ENCODE measurements at places on chromosomes 6 and 20.

GRCh38 chr20:5000263-5001173 is 792 bp downstream of the SLC23A2 start:
- H3K27ac ChIP-seq: no peak overlapping the region
- no peaks in the 10 kb centered on the region for H3K36me3 ChIP-seq
- no peak for DNase-seq

DNA sequence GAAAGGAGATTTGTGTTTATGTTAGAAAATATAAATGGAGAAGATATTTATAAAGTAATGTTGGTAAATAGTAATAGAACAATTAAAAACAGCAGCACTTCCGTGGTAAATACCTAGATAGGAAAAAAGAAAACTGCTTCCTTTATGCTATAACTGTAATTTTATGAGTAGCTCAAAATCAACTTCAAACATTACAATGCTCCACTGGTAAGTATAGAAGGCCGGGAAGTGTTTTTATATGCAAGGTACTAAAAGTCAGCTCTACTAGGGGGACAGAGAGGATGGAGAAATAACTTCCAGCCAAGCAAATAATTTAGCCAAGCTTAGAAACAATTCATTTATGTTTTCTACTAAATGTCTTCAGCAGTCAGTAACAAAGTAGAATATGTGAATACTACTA is 56.7 kb downstream of the ARHGAP18 start:
- no peak for DNase-seq
- H3K4me1 ChIP-seq: no peaks in the 10 kb centered on the region
- no peak overlapping the region for H3K4me3 ChIP-seq

DNA sequence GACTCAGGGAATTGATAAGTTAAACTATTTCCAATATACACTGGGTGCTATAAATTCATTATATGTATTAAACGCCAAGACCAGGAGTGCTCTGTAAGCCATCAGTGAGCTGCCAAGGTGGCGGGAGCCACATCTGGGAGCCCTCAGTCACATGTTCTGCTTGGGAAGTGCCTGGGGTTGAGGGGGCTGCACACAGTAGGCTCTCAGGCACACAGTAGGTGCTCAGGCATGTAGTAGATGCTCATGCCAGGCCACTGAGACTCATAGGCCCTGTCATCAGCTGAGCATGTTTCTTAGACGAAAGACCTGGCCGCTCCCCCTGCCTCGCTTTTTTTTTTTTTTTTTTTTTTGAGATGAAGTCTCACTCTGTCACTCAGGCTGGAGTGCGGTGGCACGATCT is 83.3 kb upstream of the BHLHE23 start:
- no peak for DNase-seq
- H3K4me1 ChIP-seq: no peaks in the 10 kb centered on the region
- H3K27me3 ChIP-seq: no peaks in the 10 kb centered on the region
- no peak overlapping the region for H3K4me3 ChIP-seq
- H3K36me3 ChIP-seq: no peaks in the 10 kb centered on the region

GRCh38 chr20:57251344-57251743 is 15.1 kb downstream of the BMP7 start:
- no peaks in the 10 kb centered on the region for H3K27me3 ChIP-seq
- no peaks in the 10 kb centered on the region for H3K36me3 ChIP-seq
- DNase-seq: no peak
- H3K4me3 ChIP-seq: no peak overlapping the region
- peaks cover 22% of the 10 kb centered on the region for H3K4me1 ChIP-seq

DNA sequence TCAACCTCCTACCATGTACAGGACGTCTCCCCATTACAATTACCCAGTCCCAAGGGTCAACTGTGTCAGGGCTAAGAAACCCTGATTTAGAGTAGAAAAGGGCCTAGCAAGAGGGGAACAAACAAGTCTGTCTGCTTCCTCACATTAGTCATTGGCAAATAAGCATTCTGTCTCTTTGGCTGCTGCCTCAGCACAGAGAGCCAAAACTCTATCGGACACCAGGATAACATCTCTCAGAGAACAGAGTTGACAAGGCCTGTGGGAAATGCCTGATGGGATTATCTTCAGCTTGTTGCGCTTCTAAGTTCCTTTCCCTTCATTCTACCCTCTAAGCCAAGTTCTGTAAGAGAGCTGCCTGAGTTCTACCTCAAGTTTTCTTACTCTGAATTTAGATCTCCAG is 19.0 kb upstream of the VSX1 start:
- DNase-seq: no peak
- H3K27me3 ChIP-seq: no peaks in the 10 kb centered on the region
- H3K27ac ChIP-seq: no peak overlapping the region

DNA sequence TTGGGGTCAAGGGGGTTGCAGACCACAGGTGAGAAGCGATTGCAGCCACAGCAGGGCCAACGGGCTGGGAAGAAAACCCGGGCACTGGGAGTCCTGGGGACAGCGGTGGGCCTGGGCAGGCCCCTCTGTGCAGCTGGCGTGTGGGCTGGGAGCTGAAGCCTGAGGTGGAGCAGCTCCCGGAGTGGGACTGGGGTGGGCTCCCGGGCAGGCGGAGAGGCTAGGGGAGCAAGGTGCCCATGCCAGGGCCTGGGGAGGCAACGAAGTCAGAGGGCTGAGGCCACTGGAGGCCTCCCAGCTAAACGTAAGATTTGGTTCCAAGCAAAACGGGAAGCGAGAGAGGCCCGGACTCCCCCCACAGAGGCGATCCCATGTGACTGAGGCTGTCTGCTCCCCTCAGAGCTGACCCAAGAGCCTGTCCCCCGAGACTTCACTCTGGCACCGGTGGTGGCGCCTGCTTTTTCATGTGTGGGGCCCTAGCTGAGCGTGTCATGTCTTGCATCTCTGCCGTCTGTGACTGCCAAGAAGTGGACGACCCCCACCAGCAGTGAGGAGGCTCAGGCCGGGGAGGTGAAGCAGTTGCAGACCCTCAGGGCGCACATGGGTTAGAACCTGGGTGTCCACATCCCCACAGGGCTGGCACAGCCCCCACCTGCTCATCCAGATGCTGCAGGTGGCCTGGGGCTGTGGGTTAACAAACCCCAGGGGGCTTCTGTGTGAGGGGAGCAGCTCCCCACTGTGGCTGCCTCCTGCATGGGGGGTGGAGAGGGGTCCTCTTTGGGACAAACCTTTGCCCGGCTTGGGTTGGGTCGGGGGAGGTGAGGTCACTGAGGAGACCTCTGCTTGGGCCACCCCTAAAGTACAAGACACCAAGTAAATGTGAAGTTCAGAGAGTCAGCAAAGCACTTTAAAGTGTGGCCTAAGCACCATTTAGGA is 212.3 kb downstream of the TAF4 start:
- no peaks in the 10 kb centered on the region for H3K4me1 ChIP-seq
- H3K27ac ChIP-seq: no peak overlapping the region
- H3K4me3 ChIP-seq: no peak overlapping the region
- H3K27me3 ChIP-seq: peaks cover 2% of the 10 kb centered on the region

DNA sequence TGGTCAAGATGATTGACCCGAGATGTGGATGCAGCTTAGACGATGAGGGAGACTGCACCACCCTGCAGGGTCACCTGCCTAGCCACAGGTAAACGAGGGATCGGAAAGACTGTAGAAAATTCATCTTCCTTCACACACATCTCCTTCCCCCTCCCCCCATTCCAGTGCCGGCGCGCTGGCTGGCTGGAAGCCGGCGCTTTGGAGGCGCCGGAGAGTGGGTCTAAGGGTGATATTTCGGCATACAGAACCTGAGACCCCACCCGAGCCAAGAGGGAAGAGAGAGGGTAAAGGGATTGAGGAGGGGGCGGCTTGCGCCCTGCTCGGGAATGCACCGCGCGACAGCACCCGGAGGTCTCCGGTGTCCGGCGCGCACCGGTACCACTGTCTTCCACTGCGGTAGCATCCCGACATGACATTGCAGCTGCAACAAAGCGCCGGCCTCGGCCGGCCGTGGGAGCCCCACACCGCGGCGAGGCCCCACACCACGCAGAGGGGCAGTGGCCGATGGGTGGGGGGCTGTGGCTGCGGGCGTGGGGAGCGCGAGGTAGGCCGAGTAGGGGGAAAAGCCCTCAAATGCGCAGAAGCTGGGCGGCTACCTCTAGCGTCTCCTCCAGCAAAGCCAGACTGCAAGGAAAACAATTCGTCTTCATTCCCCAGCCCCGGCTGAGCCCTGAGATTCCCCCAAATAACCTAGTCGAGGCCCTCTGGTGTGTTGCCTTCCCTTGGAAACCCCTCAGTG is 984 bp downstream of the TNFRSF21 start:
- H3K4me1 ChIP-seq: peaks cover 3% of the 10 kb centered on the region
- DNase-seq: peak; percentile 37
- no peaks in the 10 kb centered on the region for H3K36me3 ChIP-seq
- H3K27me3 ChIP-seq: no peaks in the 10 kb centered on the region
- no peak overlapping the region for H3K27ac ChIP-seq

- H3K27ac ChIP-seq: no peak overlapping the region
- H3K36me3 ChIP-seq: no peaks in the 10 kb centered on the region
- H3K4me1 ChIP-seq: peaks cover 2% of the 10 kb centered on the region
- no peak for DNase-seq
- H3K27me3 ChIP-seq: no peaks in the 10 kb centered on the region
Observed at GRCh38 chr6:79416931-79417330, 120.3 kb downstream of the LCA5 start.

DNA sequence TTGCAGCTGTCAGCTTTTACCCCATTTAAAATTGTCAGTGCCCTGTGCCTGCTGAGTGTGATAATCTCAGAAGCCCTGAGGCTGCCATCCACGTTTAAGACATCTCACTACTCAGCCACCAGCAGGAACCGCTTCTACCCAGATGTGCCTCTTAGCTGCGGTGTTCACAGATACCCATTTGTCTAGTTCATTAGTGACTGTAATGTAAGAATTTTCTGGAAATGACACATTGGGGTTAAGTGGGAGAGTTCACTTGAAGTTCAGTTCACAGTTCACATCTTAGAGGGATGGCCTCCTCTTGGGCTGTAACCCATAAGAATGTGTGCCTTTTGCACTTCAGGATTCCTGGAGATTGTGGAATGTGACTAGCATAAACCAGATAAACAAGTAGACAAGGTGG is 477.7 kb downstream of the BTBD3 start:
- H3K36me3 ChIP-seq: no peaks in the 10 kb centered on the region
- DNase-seq: no peak
- H3K4me3 ChIP-seq: no peak overlapping the region
- no peaks in the 10 kb centered on the region for H3K4me1 ChIP-seq
- no peak overlapping the region for H3K27ac ChIP-seq
- no peaks in the 10 kb centered on the region for H3K27me3 ChIP-seq

DNA sequence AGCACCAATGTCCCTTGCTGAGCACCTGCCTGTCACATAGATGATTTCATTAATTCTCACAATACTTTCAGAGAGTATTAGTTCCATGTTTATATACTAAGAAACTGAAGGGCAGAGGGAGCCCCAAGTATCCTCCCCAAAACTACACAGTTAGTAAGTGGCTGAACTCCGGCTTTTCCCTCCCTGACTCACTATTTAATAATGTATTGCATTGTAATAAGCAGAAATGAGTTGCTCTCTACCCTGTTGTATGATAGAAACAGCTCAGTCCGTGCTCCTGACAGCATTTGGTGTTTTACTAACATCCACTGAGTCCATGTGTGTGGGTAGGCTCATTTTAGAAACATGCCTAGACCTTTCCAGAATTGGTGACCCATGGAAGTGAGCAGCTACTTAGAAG is 76.8 kb downstream of the OLIG3 start:
- DNase-seq: no peak
- no peak overlapping the region for H3K27ac ChIP-seq
- H3K27me3 ChIP-seq: no peaks in the 10 kb centered on the region
- no peaks in the 10 kb centered on the region for H3K36me3 ChIP-seq
- no peaks in the 10 kb centered on the region for H3K4me1 ChIP-seq
